ENCODE measurements at places on chromosomes 12 and 14. TPM values are rescaled to one million over a fixed set of nuclear protein-coding genes. Genes with fewer than 3 reads are reported as not detected.

Gene POTEG
- not detected for total RNA-seq

Gene CRIP1
- 1,056 TPM for total RNA-seq

- no peaks in the 10 kb centered on the region for H3K27me3 ChIP-seq
- no peak for DNase-seq
Observed at GRCh38 chr12:13233830-13234641, 37.5 kb downstream of the EMP1 start.

DNA sequence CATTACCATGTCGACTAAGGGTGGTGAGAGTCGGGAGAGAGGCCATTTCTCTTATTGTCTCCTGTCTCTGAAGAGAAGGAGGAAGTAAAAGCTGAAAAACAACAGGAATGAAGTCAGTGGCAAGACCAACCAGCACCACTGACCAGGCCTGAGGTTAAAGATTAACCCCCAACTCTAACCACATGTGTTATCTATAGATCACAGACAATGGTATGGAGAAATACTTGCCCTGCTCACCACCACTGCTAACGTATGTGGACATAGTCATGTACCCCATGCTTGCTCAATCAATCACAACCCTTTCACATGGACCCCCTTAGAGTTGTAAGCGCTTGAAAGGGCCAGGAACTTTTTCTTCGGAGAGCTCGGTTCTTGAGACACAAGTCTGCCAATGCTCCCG, 690.9 kb upstream of the LMO3 start:
- no peaks in the 10 kb centered on the region for H3K27me3 ChIP-seq
- DNase-seq: no peak
- no peak overlapping the region for H3K4me3 ChIP-seq
- no peaks in the 10 kb centered on the region for H3K4me1 ChIP-seq

Gene TRHDE
- 1.9 TPM for total RNA-seq

GRCh38 chr14:59189091-59189785, 771 bp downstream of the DAAM1 start:
- H3K27me3 ChIP-seq: peaks cover 5% of the 10 kb centered on the region
- peak overlapping the region; percentile 44 for H3K27ac ChIP-seq
- H3K36me3 ChIP-seq: no peaks in the 10 kb centered on the region
- DNase-seq: no peak

DNA sequence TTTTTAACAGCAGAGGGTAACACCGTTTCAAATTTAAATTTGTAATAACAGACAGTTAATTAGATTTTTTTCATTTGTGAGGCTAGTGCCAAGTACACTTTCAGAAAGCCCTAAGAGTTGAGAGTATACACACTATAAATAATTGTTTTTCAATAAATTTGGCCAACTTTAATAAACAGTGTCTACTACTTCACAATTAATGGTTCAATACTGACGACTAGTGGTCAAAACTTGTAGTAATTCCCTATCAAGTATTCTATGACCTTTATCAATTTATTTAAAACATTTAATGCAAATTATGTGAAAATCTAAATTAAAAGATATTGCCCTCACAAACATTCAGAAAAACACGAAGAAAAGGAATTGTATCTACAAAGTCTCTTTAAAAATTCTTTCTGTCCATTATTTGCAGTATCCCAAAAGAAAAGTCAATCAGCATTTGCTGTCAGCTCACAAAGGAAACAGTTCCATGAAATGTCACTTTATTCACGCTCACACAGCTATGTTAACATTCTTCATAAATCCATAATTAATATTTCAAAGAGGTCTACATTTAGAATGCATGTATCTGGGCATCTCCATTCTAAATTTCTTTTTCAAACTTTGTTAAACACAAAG, 91.2 kb downstream of the CEP128 start:
- no peak for DNase-seq
- no peak overlapping the region for H3K27ac ChIP-seq
- H3K27me3 ChIP-seq: no peaks in the 10 kb centered on the region
- no peak overlapping the region for H3K4me3 ChIP-seq
- H3K4me1 ChIP-seq: no peaks in the 10 kb centered on the region

- H3K27ac ChIP-seq: no peak overlapping the region
- no peak for DNase-seq
- no peaks in the 10 kb centered on the region for H3K27me3 ChIP-seq
Observed at GRCh38 chr14:42057111-42057510, 450.4 kb downstream of the LRFN5 start.

- H3K27ac ChIP-seq: no peak overlapping the region
- no peaks in the 10 kb centered on the region for H3K36me3 ChIP-seq
- H3K27me3 ChIP-seq: no peaks in the 10 kb centered on the region
- H3K4me1 ChIP-seq: no peaks in the 10 kb centered on the region
Observed at GRCh38 chr14:69693145-69693544, 73.8 kb upstream of the SRSF5 start.

Gene RIPK3
- total RNA-seq: not detected

- no peak overlapping the region for H3K27ac ChIP-seq
- H3K36me3 ChIP-seq: peaks cover 2% of the 10 kb centered on the region
- DNase-seq: no peak
- no peak overlapping the region for H3K4me3 ChIP-seq
Observed at GRCh38 chr12:47779943-47780504, 7.0 kb downstream of the SLC48A1 start.

Measured in Panc1 (cell line).